Activated CD4-positive, alpha-beta T cell treated with anti-CD3 and anti-CD28 coated beads, Interleukin-2, Interleukin-6, amounts not matched to agents 100 ng/mL and 50 ng/mL, durations not matched to agents 16 hours and 8 hours (primary cell): ENCODE measurements at places on chromosomes 3 and 15.

DNA sequence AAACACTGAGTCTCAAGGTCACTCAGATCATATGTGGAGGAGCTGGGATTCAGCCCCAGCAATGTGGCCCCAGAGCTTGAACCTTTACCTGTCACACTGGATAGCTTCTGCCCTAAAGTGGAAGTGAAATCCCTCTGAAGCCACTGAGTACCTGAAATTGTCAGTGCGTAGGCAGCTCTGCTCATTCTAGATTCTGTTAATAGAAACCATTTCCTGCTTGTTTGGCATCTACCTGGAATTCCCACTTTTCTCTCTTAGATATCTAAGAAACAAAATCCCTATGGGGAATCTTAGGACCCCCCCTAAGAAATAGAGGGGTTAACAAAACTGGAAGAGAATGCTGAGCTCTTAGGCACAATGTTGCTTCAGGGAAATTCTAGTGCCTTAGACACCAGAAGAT is 29.8 kb downstream of the FBXL22 start:
- DNase-seq, result no peak

DNA sequence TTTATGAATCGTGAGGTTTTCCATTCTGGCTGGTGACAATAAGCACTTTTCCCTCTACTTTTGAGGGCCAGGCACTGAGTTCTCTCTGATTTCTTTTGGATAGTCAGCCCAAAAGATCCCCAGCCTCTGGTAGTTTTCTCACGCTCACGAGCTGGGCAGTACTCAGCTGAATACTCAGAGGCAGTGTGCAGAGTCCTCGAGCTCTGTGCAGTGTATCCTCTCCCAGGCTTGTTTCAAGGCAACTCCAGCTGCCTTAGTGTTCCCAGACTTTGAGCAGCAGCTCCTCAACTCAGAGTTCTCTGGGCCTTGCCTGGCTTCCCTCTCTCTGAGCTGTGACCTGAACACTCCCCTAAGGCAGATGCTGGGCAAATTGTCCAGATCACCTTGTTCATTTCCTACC is 59.1 kb upstream of the IQSEC1 start:
- DNase-seq, result no peak

DNA sequence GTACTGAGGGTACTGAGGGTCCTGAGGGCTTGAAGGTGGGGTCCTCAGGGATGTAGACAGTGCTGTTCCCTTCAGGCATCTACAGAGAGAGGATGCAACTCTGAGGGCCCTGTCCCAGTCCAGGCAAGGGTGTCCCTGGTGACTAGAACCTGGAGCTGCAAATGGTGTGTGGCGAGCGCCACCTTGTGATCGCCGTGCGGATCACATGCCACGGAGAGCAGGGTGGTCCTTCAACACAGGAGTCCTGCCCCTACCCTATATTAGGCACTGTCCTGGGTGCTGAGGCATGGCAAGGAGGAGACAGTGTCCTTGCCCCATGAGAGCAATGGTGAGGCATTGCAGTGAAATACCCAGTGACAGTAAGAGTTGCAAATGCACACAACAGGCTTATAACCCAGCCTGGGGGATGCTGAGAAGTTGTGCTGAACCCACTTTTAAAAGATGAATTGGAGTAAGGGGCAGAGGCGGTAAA is 23.6 kb downstream of the RHCG start:
- peak; percentile 76 for DNase-seq

- no peak for DNase-seq
Measured at GRCh38 chr3:39505866-39506742, 38.6 kb downstream of the MOBP start.

GRCh38 chr15:78327466-78327865 is 12.7 kb upstream of the CRABP1 start:
- no peak for DNase-seq

DNA sequence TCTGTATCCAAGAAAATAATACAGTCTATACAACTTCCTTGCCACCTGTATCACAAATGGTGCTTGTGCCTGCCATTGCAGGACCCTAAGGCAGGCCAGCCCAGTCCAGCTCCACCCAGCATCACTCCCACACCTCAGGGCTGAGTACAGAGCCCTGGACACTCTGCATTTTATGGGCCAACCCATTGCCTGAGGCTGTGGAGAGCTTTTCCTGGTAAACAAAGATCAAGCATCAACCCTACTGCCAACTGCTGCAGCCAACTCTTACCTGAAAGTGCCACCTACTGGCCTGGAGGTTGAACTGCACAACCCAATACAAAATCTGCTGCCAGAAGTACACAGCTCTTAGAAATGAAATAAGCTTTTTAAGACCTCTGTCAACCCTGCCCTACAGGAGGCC is 1082.2 kb downstream of the NAALADL2 start:
- DNase-seq, result peak; percentile 28

DNA sequence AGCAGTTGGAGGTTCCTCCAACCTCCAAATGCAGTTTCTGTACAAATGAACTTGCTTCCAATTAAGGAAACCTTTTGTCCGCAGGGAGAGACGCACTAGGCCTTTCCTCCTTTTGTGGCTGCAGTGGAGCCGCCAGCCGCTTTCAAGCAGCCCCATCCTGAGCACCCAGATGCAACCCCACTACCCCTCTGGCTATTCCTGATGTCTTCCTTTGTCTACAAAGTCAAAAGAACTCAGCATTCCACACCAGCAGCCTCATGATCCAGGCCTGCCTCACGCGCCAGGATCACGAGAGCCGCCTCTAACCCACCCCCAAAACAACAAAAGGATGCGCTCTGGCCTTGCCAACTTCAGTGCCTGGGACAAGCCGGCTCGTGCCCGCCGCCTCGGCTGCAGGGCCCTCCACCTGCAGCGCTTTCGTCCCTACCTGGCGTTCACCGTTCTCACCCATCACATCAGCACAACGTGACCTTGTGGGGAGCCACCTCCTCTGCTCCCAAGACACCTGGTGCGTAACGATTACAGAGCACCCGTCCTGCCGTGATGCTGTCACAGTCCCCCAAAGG is 48.2 kb upstream of the MUC4 start:
- no peak for DNase-seq
